ENCODE measurements at places on chromosomes 7 and 10. TPM values are rescaled to one million over a fixed set of nuclear protein-coding genes. Genes with fewer than 3 reads are reported as not detected.

The C10orf105 gene
- total RNA-seq, result 0.14 TPM

The JCAD gene
- total RNA-seq, result 103 TPM

The TES gene
- 215 TPM for total RNA-seq

The GATA3 gene
- total RNA-seq, result not detected

GRCh38 chr7:70502117-70502863 is 629.7 kb upstream of the GALNT17 start:
- H3K27me3 ChIP-seq, result no peaks in the 10 kb centered on the region
- no peak overlapping the region for H3K27ac ChIP-seq
- no peaks in the 10 kb centered on the region for H3K4me1 ChIP-seq

DNA sequence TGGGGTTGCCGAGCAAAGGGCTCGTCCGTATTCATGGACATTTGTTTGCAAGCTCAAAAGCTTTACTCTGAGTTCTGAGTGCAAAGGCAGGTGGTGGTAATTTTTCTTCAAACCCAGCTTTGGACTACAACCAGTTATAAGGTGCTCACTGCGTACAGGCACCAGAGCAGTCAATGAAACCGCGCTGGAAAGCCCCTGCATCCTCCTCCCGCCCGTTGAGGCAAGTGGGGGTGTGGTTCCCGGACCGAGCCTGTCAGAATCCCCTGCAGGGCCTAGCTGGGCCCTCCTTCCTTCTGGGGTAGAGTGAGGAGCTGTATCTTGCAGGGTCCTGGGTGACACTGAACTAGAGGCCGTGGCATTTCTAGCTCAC is 22.3 kb downstream of the AMZ1 start:
- no peaks in the 10 kb centered on the region for H3K4me1 ChIP-seq
- no peak for DNase-seq
- H3K27ac ChIP-seq, result no peak overlapping the region

DNA sequence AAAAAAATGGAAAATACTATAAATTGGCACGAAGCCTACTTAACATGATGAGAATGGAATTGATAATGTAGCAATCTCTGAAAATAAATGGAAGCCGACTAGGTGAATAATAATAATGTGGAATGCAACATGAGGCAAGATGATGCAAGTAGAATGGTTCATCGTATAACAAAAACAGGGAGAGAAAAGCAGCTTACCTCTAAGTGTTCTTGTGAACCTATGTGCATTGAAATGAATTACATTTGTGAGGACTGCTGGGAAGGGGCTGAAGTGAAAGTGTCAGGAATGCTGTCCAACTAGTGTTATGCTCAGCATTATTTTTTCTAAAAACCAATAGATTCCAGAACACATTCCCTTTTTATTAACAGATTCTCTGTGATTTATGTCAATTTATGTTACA is 440.6 kb upstream of the LRRN3 start:
- no peaks in the 10 kb centered on the region for H3K4me1 ChIP-seq
- no peaks in the 10 kb centered on the region for H3K36me3 ChIP-seq
- no peak overlapping the region for H3K27ac ChIP-seq
- no peak overlapping the region for H3K4me3 ChIP-seq
- no peaks in the 10 kb centered on the region for H3K27me3 ChIP-seq

DNA sequence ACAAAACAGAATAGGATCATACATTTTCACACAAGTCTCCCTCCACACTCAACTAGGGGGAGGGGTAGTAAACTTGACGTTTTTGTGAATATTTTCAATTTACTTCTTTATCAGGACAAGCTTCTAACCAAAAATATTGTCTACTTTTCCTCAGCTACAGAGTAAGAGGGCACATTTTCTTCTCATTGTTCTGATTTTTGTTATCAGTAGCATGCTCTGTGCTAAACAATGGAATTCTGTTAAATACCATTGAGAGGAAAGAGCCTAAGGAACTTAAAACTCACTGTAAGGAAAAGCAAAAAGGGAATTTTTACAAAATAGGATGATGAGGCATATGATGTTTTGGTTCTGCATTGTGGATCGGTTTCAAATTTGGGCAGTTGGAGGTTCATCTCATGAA is 41.2 kb downstream of the ANLN start:
- H3K27me3 ChIP-seq, result no peaks in the 10 kb centered on the region
- no peaks in the 10 kb centered on the region for H3K36me3 ChIP-seq
- H3K4me1 ChIP-seq, result no peaks in the 10 kb centered on the region

GRCh38 chr10:78614267-78614666 is 454.5 kb upstream of the ZMIZ1 start:
- no peaks in the 10 kb centered on the region for H3K36me3 ChIP-seq
- H3K27me3 ChIP-seq, result no peaks in the 10 kb centered on the region
- no peaks in the 10 kb centered on the region for H3K4me1 ChIP-seq
- H3K4me3 ChIP-seq, result no peak overlapping the region

GRCh38 chr7:38223306-38223705 is 45.3 kb downstream of the STARD3NL start:
- peaks cover 16% of the 10 kb centered on the region for H3K36me3 ChIP-seq
- no peak overlapping the region for H3K27ac ChIP-seq
- no peaks in the 10 kb centered on the region for H3K27me3 ChIP-seq
- no peak for DNase-seq

GRCh38 chr7:151431768-151432311 is 8.1 kb downstream of the CRYGN start:
- H3K36me3 ChIP-seq, result no peaks in the 10 kb centered on the region
- peaks cover 54% of the 10 kb centered on the region for H3K4me1 ChIP-seq
- H3K27ac ChIP-seq, result no peak overlapping the region
- DNase-seq, result no peak
- no peak overlapping the region for H3K4me3 ChIP-seq

DNA sequence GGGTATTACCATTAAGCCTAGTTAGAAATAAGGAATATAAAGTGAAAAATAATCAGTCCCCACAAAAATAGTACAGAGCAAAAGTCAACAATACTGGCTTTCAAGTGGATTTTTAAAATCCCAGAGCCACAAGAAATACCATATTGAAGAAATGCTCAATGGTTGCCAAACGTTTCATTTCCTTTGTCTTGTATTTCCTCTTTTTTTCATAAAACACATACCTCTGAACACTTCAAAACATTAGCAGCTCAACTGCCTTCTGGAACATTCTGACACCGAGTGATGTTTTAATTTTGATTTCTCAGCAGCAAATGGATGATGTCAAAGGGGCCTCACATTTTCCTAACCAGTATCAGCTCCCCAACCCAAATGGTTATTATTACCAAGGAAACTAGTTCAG is 10.5 kb downstream of the NOD1 start:
- H3K27ac ChIP-seq, result peak overlapping the region; percentile 67
- peaks cover 54% of the 10 kb centered on the region for H3K4me1 ChIP-seq
- DNase-seq, result no peak
- no peaks in the 10 kb centered on the region for H3K27me3 ChIP-seq
- H3K4me3 ChIP-seq, result no peak overlapping the region
- no peaks in the 10 kb centered on the region for H3K36me3 ChIP-seq

DNA sequence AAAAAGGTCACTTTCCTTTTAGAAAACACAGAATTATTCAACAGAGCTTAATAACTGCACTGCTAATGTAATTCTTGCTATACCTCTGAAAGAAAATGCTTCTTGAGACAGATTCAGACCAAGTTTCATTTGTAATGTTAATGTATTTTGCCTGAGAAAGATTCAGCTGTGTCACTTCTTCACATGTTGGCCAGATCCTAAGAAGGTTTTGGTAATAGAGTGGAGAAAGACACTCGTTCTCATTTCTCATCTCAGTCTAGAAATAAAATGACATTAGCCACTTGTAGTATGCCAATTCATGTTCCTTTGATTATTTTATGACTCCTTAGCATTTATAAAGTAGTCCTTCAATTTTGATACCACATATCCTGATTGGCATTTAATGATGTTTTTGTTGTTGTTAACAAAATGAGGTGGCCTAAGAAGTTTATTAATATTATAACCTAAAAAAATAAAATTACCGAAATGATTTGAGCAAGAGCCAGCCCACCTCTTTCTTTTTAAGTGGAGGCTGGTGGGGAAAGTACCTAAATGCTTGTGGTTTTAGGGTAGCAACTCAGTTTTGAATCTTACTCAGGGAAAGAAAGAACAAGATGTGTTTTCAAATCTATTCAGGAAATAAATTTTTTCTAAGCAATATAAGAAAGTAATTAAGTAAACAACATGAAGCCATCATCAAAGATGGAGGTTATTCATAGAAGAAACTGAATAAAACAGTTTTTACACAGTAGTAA is 16.4 kb upstream of the ELAPOR2 start:
- no peaks in the 10 kb centered on the region for H3K4me1 ChIP-seq
- H3K4me3 ChIP-seq, result no peak overlapping the region
- no peaks in the 10 kb centered on the region for H3K27me3 ChIP-seq
- no peak for DNase-seq
- H3K36me3 ChIP-seq, result no peaks in the 10 kb centered on the region

DNA sequence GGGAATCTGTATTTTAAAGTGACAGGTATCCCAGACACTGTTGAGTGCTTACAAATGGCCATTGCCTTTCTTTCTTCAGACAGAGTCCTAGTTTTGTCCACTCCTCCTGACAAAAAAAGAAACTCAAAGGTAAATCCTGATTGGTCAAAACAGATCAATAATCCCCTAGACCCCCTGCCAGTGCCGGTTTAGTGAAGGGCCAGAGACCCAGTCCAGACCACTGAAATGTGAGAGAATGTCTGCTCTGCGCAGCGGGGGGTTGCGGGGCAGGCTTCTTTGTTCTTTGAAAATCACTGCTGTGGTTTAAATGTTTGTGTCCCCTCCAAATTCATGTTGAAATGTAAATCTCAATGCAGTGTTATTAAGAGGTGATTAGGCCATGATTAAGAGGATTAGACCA is 177.7 kb upstream of the GPR26 start:
- no peak overlapping the region for H3K27ac ChIP-seq
- no peak for DNase-seq
- no peak overlapping the region for H3K4me3 ChIP-seq
- H3K27me3 ChIP-seq, result no peaks in the 10 kb centered on the region
- H3K4me1 ChIP-seq, result no peaks in the 10 kb centered on the region

GRCh38 chr7:24828891-24829661 is 71.8 kb upstream of the GSDME start:
- H3K27ac ChIP-seq, result no peak overlapping the region
- H3K4me3 ChIP-seq, result no peak overlapping the region
- DNase-seq, result no peak
- no peaks in the 10 kb centered on the region for H3K36me3 ChIP-seq
- peaks cover 22% of the 10 kb centered on the region for H3K4me1 ChIP-seq
- H3K27me3 ChIP-seq, result no peaks in the 10 kb centered on the region

- H3K4me3 ChIP-seq, result no peak overlapping the region
- H3K27ac ChIP-seq, result no peak overlapping the region
- no peak for DNase-seq
- no peaks in the 10 kb centered on the region for H3K36me3 ChIP-seq
Measured at GRCh38 chr7:85851571-85852193, 664.8 kb upstream of the SEMA3D start.
